SIG-M5 (cell line): ENCODE measurements at places on chromosomes 3 and 15.

DNA sequence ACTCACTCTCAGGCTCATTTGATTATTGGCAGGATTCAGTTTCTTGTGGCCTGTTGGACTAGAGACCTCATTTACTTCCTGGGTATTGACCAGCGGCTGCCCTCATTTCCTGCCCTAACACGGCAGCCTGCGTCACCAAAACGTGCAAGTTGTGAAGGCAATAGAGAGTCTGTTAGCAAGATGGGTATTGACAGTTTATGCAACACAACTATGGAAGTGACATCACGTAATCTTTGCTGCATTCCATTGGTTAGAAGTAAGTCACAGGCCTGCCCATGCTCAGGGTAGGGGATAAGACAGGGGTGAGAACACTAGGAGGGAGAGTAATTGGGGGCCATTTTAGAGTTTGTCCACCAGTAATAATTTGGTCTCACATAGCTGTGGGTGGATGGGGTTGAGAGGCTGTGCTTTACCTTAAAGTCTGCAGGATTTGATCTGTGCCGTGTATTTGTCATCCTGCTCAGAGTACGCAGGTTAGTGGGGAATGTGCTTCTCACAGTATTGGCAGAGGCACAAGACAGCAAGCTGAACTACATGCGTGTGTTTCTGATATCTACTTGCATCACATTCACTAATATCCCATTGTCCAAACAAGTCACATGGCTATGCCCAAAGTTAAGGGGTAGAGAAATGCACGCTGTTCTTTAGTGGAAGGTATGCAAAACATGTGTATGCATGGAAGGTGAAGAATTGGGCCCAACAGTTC, 83.3 kb downstream of the EDEM1 start:
- DNase-seq, result no peak

- DNase-seq, result no peak
These were observed 788.7 kb upstream of the DPPA4 start for GRCh38 chr3:110126065-110126464.

DNA sequence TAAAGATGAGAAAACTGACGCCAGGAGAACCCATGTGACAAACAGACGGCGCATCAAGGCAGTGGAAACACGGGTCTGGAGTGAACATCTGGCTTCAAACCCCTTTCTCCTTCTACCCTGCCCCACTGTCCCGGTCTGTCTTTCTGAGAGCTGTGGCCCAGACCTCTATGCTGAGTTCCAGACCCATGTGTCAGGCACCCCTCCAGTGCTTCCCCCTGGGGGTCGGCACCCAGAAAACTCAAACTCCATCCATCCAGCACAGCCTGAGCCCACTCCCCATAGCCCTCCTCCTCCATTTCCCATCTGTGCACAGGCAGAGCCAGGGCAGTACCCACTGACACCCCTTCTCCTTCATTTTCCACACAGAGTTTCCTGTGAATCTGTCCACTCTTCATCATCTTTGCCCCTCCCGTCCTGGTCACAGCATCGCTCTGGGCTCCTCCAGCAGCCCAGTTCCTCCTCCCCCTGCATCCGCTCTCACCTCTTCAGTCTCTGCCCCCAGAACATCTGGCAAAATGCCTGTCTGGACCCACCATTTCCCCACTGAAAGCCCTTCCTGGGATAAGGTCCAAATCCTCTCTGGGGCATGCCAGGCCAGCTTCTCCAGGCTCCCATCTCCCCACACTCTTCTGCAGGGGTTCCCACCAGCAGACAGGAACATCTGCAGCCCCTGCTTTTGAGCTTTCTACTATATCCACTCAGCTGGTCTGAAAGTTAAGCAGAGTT, 2.9 kb downstream of the FAM240A start:
- DNase-seq, result no peak

DNA sequence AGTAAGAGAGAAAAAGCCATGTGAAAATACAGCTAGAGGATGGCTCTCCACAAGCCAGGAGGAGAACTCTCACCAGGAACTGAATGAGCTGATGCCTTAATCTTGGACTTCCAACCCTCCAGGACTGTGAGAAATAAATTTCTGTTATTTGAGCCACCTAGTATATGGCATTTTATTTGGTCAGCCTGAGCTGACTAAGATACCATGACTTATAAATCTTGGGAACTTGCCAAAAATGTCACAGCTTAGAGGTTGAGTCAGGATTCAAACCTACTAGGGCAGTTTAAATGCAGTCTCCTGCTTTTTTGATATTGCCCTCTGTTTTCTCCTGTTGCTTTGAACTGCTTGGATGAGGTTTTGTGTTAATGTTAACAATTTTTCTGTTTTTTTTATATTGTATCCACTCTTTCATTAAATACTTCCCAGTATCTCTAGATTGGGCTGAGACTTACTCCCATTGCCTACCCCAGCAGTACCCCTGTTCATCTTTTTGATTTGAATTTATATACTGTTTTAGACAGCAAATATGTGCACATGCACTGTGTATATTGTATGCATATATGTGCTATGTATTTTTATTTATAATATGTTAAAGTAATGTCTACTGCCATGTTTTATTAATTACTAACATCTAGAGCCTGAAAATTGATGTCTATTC, 1223.2 kb downstream of the OTOL1 start:
- no peak for DNase-seq
